ENCODE measurements at places on chromosomes 7 and 10. TPM values are rescaled to one million over a fixed set of nuclear protein-coding genes. Genes with fewer than 3 reads are reported as not detected.

IMMP2L gene
- total RNA-seq, result 10.8 TPM

ENTPD1 gene
- total RNA-seq, result 0.50 TPM

TMEM72 gene
- not detected for total RNA-seq

LIPK gene
- total RNA-seq, result not detected

GPR85 gene
- total RNA-seq, result 1.9 TPM

CHN2 gene
- 0.29 TPM for total RNA-seq

ACSM6 gene
- not detected for total RNA-seq

ABI1 gene
- 30.4 TPM for total RNA-seq

ENTPD7 gene
- 20.3 TPM for total RNA-seq

FAM25G gene
- total RNA-seq, result not detected
